ENCODE measurements at places on chromosomes 2 and 18.
A peak's percentile ranks its signal among the peaks of the same experiment; 100 is the strongest.

DNA sequence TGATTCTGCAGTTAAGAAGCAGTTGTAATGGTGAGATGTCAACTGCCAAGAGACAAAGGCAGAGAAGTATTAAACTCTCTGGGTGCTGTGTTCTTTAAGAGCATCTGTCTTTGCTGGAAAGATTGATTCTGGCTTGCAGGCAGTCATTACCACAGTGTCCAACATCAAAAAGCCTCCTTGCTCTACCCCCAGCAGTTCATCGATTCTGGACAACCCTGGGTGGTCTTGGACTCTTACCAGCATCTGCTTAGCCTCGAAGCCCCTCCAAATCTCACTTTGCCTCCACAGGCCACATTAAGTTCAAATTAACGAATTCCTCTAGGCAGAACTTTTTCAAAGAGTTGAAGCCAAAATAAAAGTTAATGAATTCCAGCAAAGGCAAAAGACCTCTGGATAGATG, 1061.4 kb downstream of the TSN start:
- no peak for DNase-seq

- no peak for DNase-seq
These were observed 14.1 kb upstream of the ZSWIM2 start for GRCh38 chr2:186862869-186863709.

DNA sequence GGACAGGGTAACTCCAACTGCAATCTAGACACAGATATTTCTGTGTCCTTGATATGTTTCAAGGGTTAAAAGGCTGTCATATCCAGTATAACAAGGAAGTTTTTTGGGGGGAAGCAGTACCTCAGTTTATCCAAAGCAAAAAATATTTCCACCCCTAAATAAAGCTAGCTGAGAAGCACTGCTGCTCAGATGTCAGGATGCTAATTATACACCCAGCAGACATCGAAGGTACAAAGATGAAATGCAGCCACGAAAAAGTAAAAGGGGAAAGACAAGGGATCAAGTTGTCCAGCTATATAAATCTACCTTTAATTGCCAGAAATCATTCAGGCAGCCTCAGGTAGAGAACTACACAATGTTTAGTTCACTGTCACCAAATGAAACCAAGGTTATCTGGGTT, 26.2 kb downstream of the ELAC1 start:
- no peak for DNase-seq

DNA sequence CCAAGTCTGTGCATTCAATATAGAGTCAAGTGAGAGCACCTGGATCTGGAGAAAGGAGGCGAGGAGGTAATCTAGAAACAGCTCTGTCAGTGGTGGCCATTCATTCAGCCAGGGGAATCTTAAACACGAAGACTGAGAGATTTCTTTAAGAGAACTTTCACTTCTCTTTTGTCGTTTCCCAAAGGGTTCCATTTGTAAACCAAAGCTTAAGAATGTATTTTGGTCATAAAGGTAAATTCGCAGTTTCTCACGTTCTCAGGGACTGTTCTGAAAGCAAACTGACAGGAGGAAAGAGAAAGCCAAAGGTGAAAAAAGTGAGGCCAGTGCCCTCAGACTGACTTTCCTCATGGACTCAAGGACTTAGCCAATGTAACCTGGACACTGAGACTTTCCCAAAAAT, 513.5 kb downstream of the CMPK2 start:
- no peak for DNase-seq

DNA sequence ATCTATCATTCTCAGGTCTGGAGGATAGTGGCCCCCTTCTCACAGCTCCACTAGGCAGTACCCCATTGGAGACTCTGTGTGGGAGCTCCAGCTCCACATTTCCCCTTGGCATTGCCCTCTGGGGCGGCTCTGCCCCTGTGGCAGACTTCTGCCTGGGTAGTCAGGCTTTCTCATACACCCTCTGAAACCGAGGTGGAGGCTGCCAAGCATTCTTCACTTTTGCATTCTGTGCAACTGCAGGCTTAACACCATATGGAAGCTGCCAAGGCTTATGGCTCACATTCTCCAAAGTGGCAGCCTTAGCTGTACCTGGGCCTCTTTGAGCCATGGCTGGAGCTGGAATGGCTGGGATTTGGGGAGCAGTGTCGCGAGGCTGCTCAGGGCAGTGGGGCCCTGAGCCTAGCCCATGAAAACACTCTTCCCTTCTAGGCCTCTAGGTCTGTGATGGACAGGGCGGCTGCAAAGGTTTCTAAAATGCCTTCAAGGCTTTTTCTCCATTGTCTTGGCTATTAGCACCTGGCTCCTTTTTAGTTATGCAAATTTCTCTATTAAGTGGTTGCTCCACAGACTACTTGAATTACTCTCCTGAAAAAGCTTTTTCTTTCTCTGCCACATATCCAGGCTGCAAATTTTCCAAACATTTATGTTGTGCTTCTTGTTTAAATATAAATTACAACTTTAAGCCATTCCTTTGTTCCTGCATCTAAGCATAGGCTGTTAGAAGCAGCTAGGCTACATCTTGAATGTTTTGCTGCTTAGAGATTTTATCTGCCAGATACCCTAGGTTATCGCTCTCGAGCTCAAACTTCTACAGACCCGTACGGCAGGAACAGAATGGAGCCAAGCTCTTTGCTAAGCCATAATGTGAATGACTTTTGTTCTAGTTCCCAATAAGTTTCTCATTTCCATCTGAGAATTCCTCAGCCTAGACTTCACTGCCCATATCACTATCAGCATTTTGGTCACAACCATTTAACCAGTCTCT, 206.5 kb downstream of the CPS1 start:
- no peak for DNase-seq

DNA sequence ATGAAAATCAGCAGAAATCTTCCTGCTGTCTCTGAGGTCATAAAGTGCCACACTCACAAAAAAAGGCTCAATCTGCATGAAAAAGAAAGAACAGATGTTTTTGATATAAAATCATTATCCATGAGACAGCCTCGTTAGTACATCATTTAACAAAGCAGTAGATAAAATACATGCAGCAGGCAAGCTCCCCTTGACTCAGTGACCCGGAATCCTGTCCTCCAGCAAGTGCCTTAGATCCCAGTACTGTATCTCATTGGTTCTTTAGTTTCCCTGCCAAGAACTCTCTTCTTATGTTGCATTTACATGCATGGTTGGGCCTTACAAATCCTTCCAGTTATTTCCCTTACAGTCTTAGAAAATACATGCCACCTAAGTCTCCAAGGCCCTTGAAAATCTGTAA, 148.9 kb upstream of the CCDC195 start:
- DNase-seq, result no peak

- no peak for DNase-seq
These were observed 36.0 kb downstream of the FARP2 start for GRCh38 chr2:241391892-241392665.

- no peak for DNase-seq
These were observed 4.8 kb upstream of the ANKRD62 start for GRCh38 chr18:12088731-12089375.

GRCh38 chr2:30960213-30960612, 153.0 kb upstream of the CAPN13 start:
- no peak for DNase-seq

GRCh38 chr18:54671291-54671881, 80.3 kb downstream of the DYNAP start:
- no peak for DNase-seq

DNA sequence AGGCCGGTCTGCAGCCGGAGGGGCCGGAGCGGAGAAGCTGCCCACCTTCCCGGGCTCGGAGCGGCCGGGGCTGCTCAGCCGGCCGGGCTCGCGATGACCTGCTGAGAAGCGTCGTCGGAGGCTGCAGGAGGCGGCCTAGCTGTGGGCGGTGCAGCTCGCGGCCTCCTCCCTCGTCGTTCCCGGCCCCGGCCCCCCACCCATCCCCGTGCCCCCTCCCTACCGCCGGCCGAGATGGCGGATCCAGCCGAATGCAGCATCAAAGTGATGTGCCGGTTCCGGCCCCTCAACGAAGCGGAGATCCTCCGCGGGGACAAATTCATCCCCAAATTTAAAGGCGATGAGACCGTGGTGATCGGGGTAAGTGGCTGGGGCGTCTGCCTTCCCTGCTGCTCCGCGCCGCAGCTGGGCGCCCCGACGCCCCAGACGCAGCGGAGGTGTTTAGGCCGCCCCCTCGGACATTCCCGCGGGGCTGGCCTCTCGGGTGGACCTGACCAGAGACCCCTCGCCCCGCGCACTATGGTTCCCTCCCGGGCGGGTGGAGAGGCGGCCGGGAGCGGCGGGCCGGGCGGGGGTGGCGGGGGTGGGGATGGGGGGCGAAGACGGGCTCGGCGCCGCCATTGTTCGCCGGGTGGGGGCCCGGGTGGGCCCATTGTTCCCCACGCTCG, 492 bp downstream of the KIF5C start:
- no peak for DNase-seq

- peak; percentile 42 for DNase-seq
These were observed 41.0 kb upstream of the ACTR3 start for GRCh38 chr2:113848758-113849415.

GRCh38 chr2:207530160-207531031, 634 bp downstream of the CREB1 start:
- peak; percentile 9 for DNase-seq

DNA sequence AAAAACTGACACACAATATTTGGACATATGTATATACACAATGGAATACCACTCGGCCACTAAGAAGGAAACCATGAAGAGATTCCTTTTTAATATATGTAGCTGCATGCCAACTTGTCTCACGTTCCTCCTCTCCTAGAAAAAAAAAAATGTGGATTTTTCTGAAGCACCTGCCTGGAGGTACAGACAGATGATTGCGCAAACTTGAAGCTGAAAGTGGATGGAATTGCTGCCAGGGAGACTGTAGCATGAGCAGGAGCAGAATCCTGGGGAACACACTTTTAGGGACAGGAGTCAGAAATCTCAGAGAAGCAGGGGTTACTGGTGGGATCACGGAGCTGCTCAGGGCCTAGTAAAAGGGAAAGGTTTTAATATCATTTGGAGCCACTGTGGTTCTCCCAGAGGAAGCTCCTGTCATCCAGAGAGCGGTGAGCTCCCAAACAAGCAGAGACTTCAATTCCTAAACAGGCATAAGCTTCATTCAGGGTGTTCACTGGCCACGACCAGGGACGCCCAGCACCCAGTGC, 640 bp upstream of the SPR start:
- DNase-seq, result no peak
